ENCODE measurements at places on chromosomes 1 and 21.

GRCh38 chr1:33022650-33023200 is 14.0 kb downstream of the AK2 start:
- DNase-seq = no peak

DNA sequence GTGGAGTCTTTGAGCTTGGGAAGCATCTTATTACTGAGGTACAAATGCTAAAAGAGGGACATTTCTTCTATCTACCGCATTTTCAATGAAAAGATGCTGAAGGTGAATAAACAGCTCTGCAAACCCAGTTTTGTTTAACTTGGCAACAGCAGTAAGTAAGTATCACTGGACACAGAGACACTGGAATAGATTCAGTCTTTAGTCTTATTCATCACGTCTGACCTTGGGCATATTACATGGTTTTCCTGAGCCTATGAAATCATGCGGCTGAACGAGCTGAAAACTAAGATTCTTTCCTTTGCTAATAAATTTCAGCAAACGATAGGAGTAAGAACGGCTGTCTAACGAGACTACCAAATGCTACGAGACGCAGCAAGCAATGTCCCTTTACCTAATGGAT is 207.4 kb downstream of the GABPA start:
- no peak for DNase-seq

DNA sequence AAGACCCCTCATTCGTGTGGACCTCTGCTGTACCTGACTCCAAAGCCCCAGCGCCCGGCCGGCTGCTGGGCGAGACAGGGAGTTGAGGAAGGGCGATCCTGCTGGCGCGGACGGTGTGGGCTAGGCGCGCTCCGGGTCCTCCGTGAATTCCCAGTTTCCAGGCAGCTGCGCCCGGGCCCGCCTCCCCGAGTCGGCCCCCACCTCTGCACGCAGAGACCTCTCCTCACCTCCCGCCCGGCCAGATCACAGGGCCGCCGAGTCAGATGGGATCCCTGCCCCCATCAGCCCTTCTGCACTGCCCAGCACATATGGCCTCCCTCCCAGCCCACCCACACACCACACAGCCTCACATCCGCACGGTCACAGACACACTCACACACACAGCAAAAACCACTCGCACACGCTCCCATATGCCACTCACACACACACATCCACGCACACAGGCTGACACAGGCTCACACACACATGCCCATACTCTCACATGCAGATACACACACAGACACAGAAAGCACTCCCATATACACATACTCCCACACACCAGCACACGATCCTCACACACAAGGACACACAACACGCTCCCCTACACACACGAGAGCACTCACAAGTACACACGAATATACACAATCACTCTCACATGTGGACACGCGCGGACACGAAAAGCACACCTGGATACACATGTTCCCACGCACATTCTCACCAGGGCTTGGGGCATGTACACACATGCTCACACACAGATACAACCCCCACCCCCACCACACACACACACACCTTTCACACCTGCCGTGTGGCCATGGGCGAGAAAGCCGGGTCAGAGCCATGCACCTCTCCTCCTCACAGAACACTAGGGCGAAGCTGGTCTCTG is 7.2 kb upstream of the GUCA2B start:
- peak; percentile 45 for DNase-seq

GRCh38 chr1:61085206-61085982 is 3.0 kb downstream of the NFIA start:
- DNase-seq = no peak

DNA sequence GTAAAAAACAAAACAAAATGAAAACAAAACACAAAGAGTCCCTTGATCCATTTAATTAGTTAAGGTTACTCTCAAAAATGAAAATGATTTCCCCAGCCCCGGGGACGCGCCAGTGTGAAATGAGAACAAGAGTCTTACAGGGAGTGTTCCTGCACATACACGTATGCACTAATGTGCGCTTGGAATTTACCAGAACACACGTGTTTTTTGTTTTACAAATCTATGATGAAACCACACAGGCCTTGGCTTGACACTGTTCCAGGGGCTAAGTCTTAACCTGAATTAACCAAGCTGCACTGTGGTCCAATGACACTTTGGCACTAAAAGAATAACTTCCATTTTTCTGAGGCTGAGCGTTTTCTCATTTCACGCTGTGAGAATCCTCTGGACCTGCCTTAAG is 63.7 kb downstream of the SLC45A1 start:
- no peak for DNase-seq

- no peak for DNase-seq
Observed at GRCh38 chr21:38377165-38378088, 120.6 kb downstream of the KCNJ15 start.

GRCh38 chr21:21000591-21001175 is 2.5 kb downstream of the NCAM2 start:
- DNase-seq = no peak

DNA sequence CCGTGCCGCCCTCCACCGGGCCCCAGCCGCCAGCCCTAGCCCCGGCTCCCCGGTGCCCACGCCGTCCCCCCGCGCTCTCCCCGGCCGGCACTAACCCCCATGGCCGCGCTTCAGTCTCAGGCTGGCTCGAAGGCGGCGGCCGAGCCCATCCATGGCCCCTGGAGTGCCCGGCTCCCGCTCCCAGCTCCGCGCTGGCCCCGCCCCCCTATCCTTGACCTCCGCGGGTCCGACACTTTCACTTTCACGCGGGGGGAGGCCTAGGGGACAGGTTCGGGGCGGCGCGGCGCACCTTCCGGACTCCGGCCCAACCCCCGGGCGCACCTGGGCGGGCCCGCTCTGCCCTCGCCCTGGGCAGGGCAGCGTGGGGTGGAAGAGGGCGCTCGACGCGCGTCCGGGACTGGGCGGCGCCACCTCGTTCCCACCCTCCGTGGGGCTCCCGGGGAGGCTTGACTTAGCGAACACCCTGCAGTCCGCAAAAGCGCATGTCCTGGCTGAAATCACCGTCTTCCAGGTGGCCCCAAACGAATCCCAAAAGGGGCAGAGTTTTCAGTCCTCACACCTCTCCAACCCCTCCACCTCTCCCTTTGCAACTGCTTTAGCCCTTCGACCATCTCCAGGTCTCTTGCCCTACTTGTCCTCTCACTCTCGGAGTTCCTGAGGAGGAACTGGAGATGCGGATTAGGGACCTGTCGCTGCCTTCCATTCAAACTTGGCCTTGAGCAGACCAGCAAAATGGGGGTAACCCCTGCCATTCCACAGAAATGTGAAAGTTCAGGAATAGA is 3.9 kb upstream of the DENND2D start:
- no peak for DNase-seq

DNA sequence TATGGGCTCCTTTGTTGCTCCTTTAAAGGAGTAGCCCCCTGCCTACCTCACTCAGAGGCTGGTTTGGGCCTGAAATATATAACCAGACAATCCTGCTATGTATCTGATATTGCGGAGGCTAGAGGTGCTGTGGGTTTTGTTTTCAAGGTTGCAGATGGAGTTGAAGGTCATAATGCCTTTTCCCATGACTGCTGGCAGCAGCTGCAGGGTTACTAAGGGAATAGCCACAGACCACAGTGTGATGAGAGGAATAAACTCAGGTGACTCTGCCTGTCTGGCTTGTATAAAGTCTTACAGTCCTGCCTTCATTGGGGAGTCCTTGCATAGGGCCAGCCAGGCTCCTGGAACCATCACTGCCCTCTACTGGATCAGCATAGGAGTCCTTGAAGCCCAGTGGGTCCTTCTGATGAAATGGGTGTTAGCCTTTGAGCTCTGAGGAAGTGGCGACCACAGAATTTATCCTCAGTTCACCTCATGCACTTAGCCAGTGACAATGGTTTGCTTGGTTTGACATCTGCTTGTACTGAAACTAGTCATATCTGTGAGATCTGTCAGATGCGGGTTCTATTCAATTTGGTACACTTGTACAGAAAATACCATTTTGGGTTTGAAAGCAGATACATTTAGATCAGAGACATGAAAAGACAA is 174.4 kb upstream of the HMCN1 start:
- no peak for DNase-seq

DNA sequence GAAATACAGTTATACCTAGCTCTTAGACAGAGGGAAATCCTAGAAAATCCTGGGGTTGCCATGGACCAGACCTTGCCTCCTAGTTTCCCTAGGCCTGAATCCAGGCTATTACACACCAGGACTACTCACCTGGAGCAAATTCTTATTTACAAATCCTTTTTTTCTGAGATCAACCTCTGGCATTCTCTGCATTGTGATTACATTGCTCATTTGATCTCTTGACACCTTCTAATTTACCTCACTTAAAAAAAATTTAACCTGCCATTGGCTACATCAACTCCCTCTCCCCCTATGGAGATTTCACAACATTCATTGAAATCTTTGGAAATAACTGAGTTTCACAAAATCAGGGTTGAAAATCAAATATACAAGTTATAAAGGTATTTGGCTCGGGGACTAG is 2.9 kb upstream of the C1orf105 start:
- no peak for DNase-seq

- no peak for DNase-seq
Observed at GRCh38 chr1:172883387-172883791, 167.4 kb downstream of the TNFSF18 start.

- no peak for DNase-seq
Observed at GRCh38 chr1:235775246-235775860, 91.4 kb downstream of the LYST start.

- DNase-seq = no peak
Observed at GRCh38 chr1:51506537-51506936, 12.5 kb downstream of the EPS15 start.

DNA sequence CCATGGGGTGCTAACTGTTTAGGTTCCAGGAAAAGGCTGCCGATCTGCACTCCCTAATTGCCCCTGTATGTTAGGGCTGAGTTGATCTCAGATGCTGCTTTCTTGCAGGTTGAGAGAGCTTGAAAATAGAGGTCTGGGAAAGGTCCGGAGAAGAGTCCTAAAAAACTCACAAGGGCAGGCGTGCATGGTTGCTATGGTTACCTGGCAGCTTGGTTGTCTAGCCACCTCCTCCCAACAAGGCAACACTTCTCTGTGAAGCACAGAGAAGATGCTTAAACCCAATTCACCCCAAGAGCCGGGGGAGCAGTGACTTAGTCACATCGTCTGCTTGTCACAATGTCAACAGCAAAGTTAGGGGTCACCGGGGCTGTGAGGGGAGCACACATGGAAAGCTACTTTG is 31.0 kb upstream of the LRRC52 start:
- no peak for DNase-seq

DNA sequence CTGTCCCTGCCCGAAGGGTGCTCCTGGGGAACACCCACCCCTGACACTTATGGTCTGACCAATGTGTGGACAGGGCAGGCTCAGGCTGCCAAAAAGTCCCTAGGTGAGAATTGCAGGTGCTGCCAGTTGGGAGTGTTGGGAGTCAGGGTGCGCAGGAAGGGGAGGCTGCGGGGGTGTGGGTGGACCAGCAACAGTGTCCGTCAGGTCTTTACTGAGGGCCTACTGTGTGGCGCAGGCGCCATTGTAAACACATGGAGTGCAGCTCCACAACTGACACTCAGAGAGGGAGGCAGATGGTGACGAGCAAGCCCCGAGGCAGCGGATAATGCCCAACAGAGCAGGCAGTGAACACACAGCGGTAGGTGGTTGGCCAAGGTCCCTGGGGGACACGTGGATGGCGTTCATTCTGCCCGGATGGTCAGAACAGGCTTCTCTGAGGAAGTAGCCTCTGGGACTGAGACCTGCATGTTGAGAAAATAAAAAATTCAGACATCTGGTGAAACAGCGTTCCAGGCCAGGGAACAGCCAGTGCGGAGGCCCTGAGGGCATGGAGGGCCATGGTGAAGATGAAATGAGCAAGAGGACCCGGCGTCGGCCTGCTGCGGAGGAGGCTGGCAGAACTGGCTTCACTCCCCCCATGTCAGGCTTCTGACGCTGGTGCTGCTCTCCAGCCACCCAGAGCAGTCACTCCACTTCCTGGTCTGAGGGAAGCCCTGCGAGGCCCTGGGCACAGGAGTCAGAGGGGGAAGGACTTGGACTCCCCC is 136.2 kb upstream of the ZBTB40 start:
- DNase-seq = no peak

- no peak for DNase-seq
Observed at GRCh38 chr1:110424699-110425611, 17.5 kb upstream of the LAMTOR5 start.

DNA sequence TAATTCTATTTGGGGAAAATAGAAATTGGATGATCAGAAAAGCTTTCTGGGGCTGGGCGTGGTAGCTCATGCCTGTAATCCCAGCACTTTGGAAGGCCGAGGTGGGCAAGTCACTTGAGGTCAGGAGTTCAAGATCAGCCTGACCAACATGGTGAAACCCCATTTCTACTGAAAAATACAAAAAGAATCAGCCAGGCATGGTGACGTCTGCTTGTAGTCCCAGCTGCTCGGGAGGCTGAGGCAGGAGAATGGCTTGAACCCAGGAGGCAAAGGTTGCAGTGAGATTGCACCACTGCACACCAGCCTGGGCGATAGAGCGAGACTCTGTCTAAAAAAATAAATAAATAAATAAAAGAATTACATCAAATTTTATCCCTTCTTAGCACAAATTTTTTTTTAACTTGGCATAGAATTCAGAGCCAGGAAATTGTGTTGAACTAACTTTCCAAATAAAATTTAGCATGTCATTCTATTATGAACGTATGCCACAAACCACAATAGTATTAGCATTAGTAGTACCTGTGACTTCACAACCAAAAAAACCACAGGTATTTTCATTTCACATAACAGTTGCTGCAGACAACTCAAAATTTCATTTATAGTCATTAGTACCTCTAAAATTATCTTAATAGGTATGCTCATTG is 4.5 kb upstream of the ANKRD13C start:
- DNase-seq = no peak

GRCh38 chr1:203669739-203670138 is 43.1 kb downstream of the ATP2B4 start:
- no peak for DNase-seq

DNA sequence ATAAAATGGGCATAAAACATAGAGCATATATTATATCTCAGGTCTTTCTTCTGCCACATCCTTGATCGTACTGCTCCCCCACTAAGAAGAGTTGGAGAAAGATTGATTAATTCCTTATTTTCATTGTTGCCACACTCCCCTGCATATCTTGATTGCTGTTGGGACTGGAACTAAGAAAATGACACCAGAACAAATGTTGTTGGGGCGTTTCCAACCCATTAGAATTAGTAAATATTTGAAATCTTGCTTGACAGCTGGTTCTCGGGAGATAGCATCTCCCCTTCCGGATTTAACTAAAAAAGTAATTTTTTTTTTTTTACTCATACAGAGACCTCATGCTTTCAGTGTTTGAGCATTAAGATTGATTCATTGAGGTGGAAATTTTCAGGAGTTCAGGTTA is 493.0 kb upstream of the PLXNA2 start:
- DNase-seq = no peak

DNA sequence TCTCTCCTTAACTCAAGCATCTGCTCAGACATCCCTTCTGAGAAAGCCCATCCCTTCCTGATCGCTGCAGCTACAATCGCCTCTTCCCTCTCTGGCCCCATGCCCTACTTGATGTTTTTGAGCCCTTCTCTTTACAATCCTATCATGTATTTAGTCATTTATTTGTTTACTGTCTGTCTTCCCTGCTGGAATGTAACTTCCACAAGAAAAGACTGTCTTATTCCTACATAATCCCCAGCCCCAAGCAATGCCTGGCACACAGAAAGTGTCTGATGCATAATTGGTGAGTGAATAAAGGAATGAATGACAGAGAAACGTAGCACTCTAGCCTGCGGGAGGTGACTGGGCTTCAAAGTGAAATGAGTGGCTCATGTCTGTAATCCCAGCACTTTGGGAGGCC is 25.4 kb downstream of the ECE1 start:
- DNase-seq = no peak

All from RWPE2 (cell line).